ENCODE measurements at places on chromosomes 2 and 18. TPM values are rescaled to one million over a fixed set of nuclear protein-coding genes. Genes with fewer than 3 reads are reported as not detected.

DNA sequence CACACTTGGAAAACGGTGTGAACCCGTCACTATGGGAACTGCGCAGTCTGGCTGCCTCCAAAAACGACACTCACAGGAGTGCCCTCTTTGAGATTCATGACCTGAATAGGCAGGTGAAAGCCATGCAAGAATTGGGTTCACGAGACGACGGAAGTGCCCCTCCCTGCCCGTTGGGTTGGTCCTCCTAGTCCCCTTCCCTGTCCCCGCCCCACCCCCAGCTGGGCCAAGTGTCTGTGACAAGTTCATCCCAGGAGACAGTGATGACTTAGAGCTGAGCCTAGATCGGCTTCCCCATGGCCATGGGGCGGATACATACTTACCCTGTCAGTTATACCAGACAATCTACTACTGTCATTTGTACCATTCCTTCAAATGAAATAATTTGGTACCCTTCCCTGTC, 1137.7 kb upstream of the CHAC2 start:
- H3K4me3 ChIP-seq, result no peak overlapping the region
- H3K27me3 ChIP-seq, result no peaks in the 10 kb centered on the region
- DNase-seq, result no peak
- H3K36me3 ChIP-seq, result no peaks in the 10 kb centered on the region
- H3K4me1 ChIP-seq, result no peaks in the 10 kb centered on the region

UGT1A4 gene
- 103 TPM for polyA plus RNA-seq

GRCh38 chr2:118374974-118375755, 286.9 kb downstream of the INSIG2 start:
- no peak for DNase-seq
- H3K27me3 ChIP-seq, result peaks cover 3% of the 10 kb centered on the region
- H3K4me3 ChIP-seq, result no peak overlapping the region
- no peaks in the 10 kb centered on the region for H3K36me3 ChIP-seq
- no peak overlapping the region for H3K27ac ChIP-seq

DNA sequence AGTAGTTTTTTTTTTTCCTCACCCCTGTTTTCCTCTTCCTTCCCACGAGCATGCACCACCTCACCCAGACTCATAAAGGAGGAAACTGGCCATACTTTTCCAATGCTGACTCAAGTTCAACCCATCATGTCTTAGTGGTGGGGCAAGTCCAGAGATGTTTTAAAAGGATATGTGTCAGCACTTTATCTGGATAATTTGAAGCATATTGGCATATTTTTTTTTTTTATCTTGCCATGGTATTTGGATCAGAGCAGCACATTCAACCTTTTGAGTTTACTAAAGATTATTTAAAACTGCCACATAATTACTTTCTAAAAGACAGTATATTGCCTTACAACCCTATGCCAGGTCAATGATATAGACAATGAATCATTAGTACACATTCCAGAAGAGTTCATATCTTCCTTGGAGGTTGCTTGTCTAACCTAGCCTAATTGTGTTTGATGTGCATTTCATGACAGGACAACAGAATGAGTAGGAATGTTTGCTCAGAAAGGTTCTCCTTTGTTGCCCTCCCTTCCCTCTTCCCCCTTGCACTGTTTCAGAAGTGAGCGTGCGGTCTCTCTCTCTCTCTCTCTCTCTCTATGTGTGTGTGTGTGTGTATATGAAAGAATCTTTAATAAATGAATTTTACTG, 950.7 kb upstream of the FAM98A start:
- no peaks in the 10 kb centered on the region for H3K36me3 ChIP-seq
- H3K4me1 ChIP-seq, result no peaks in the 10 kb centered on the region
- no peak overlapping the region for H3K27ac ChIP-seq
- no peak overlapping the region for H3K4me3 ChIP-seq

SKA1 gene
- 0.24 TPM for polyA plus RNA-seq

KLHL41 gene
- polyA plus RNA-seq, result 0.10 TPM

DNA sequence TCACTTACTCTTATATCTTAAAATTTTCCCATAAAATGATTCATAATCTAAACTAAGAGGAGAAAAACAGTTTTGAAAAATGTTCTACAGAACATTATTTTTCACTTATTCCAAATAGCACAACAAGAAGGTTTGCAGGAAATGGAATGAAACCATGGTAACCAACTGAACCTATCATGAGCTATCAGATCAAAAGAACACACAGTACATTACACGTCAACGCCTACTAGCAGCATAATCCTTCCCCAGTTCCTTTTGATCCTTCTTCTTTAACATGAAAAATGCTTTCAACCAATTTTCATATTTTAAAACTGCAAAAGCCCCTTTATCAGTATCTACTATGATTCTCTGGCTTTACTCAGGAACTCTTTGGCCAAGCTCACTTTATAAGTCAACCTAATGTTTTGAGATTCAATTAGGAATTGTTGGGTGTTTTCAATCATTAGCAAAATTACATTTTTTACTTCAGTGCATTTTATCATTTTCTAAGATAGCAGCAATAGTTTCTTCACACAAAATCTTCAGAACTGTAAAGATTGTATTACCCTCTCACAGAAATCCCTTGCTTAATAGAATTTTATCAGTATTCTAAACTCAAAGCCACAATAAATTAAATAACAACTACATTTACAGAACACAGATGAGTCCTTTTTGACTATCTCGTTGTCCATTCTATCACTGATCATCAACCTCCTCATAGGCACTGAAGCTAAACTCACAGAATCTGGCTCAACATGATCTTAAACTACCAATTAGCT, 102.5 kb downstream of the CHN1 start:
- H3K27me3 ChIP-seq, result no peaks in the 10 kb centered on the region
- no peak overlapping the region for H3K27ac ChIP-seq
- no peak for DNase-seq

DNA sequence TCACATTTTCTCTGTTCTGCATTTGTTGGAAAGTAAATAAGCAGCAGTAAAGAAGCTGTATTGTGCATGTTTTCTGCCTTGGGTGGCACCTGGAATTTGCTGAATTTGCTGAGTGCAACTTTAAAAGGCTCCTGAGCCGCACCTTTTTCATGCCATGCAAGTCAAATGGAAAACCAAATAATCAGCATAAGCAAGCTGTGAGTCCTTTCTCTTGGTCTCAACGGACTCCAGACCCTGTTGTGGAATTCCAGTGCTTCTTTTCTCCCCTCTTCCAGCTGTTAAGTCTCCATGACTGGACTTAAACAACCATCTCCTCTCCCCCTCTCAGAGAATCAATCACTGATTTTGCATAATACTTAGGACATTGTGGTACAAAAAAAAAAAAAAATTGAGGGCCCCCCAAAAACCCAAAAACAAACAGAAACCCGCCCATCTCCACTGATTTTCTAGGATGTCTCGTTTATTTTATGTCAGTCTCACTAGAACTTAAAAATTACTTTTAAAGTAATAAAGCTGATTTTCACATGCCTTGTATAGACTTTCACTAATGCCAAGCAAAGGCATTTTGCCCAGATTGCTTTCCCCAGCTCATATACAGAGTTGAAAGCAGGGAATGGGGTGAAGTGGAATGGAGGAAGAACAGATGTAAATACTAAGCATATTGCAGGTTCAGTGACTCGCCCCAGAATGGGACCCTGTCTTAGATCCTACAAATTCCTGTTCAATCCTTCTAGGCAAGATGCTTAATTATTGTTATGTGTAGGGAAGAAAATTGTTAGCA, 5.1 kb upstream of the CETN1 start:
- no peak overlapping the region for H3K4me3 ChIP-seq
- H3K27me3 ChIP-seq, result no peaks in the 10 kb centered on the region

DNA sequence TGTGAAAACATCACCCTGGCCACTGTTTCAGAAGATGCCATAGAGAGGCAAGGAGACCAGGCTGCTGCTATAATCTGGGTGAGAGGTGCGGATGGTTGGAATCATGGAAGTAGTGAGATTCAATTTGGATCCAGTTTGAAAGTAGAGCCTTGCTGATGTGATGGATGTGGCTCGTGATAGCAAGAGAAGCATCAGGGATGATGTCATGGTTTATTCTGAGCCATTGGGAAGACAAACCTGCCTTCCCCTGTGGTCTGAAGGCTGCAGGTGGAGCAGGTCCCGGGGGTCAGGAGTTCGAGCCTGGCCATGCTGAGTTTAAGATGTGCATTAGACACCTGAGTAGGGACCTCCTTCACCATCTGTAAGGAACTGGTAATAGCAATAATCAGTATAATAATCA, 49.6 kb upstream of the CHMP1B start:
- DNase-seq, result no peak
- no peak overlapping the region for H3K4me3 ChIP-seq
- no peaks in the 10 kb centered on the region for H3K4me1 ChIP-seq
- no peaks in the 10 kb centered on the region for H3K36me3 ChIP-seq
- H3K27ac ChIP-seq, result no peak overlapping the region

GRCh38 chr2:129975016-129975774, 4.3 kb upstream of the RAB6C start:
- no peak for DNase-seq
- no peaks in the 10 kb centered on the region for H3K36me3 ChIP-seq
- no peaks in the 10 kb centered on the region for H3K27me3 ChIP-seq
- no peak overlapping the region for H3K4me3 ChIP-seq
- no peak overlapping the region for H3K27ac ChIP-seq

DNA sequence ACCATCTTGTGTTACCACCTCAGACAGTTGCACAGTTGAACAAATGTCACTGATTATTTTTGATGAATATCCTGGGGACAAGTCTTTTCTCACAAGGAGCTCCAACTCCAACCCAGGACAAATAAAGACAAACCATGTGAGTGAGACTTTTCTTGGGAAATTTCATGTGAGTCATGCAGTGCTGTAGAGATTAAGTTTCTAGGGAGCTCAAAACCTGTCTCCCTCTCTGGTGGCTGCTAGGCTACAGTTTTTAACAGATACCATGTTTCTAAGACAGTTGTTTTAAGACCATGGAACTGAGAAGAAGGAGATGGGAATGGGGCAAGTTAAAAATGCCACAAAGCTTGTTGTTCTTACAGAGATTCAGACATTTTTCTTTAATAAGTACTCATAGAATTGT, 255.5 kb downstream of the RIT2 start:
- H3K4me3 ChIP-seq, result no peak overlapping the region

- H3K27ac ChIP-seq, result no peak overlapping the region
- no peak overlapping the region for H3K4me3 ChIP-seq
- H3K36me3 ChIP-seq, result no peaks in the 10 kb centered on the region
- no peaks in the 10 kb centered on the region for H3K27me3 ChIP-seq
- DNase-seq, result no peak
Observed at GRCh38 chr2:8548619-8549150, 133.2 kb upstream of the ID2 start.

DNA sequence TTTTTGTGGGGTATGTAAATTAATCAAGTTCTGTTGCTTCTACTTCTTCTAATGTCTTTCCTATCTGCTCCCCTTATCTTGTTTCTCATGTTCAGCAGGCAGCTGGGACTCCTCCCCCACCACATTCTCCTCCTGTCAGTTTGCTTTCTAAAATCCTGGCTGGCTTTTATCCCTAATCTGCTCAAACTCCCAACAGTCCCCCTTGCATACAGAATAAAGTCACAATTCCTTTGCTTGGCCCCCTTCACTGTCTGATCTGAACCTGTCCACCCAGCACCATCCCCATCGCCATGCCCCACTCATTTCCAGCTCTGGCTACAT, 2.2 kb downstream of the CFAP221 start:
- H3K27me3 ChIP-seq, result no peaks in the 10 kb centered on the region
- H3K36me3 ChIP-seq, result no peaks in the 10 kb centered on the region
- DNase-seq, result no peak
- H3K4me3 ChIP-seq, result no peak overlapping the region

SP5 gene
- polyA plus RNA-seq, result 1.6 TPM

Measured in liver (tissue), 10 donors.